KBM-7 (cell line): ENCODE measurements at places on chromosomes 5 and 9.

DNA sequence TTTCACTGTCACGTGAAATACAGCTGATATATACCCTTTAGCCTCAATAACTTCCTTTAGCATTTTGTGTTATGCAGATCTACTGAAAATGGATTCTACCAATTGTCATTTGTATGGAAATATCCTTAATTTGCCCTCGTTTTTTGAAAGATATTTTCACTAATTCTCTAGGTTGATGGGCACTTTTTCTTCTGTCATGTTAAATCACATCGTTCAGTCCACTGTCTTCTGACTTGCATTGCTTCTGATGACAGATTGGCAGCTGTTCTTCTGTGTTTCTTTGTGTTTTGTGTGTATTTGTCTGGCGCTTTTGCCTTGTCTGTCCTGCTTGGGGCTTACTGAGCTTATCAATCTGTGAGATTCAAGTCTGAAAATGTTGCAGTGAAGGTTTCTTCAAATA lies 9.7 kb upstream of the CLPTM1L start:
- no peak for DNase-seq

GRCh38 chr5:110854200-110854599 lies 115.4 kb downstream of the SLC25A46 start:
- no peak for DNase-seq

- DNase-seq, result no peak
Observed at GRCh38 chr5:164073081-164073480, 567.7 kb downstream of the MAT2B start.

DNA sequence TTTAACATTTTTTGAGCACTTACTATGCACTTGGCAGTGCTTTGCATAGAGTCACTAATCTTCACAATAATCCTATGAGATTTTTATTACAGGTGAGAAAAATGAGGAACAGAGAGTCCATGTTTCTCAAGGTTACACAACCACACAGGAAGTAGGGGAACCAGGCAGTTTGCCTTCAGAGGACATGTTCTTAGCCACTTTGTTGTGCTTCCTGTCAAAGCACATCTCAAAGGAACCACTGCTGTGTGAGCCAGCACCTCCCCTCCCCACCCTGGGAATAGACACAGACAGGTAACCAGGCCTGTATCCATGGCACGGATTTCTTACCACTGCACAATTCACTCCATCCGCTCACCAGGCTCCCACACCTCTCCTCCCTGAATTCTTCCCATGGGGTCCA lies 6.3 kb upstream of the DNAJB5 start:
- DNase-seq, result peak; percentile 63

GRCh38 chr9:129131300-129132145 lies 20.3 kb downstream of the PTPA start:
- peak; percentile 81 for DNase-seq

GRCh38 chr5:53059281-53059680 lies 50.3 kb downstream of the MOCS2 start:
- DNase-seq, result no peak

GRCh38 chr5:124154714-124155113 lies 591.7 kb downstream of the ZNF608 start:
- peak; percentile 8 for DNase-seq

- DNase-seq, result no peak
Observed at GRCh38 chr9:4864234-4864661, 71.5 kb downstream of the RCL1 start.

GRCh38 chr5:130018641-130019040 lies 114.4 kb downstream of the CHSY3 start:
- no peak for DNase-seq

DNA sequence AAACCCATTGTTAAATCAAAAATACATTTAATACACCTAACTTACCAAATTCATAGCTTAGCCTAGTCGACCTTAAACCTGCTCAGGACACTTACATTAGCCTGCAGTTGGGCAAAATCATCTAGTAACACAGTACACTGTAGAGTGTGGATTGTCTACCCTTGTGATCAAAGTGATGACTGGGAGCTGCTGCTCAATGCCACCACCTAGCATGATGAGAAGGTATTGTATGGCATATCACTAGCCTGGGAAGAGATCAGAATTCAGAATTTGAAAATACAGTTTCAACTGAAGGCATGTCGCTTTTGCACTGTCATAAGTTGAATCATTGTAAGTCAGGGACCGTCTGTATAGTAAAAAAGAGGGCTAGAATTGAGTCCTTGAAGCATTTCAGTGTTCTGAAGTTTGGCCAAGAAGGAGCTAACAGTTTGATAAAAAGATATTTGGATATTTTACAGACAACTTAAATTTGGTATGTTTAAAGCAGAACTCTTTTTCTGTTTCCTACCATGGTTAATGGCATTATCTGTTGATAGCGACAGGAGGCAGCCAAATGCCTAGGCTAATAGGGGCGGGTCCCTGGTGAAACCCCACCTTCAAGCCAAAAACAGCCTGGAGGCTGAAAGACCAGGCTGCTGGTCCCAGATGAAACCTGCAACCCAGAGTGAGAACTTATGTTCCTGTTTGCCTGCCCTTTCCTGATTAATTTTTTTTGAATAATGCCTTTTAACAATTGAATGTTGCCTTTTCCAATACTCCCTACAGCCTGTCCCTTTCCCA lies 23.0 kb downstream of the SMIM15 start:
- DNase-seq, result peak; percentile 8

DNA sequence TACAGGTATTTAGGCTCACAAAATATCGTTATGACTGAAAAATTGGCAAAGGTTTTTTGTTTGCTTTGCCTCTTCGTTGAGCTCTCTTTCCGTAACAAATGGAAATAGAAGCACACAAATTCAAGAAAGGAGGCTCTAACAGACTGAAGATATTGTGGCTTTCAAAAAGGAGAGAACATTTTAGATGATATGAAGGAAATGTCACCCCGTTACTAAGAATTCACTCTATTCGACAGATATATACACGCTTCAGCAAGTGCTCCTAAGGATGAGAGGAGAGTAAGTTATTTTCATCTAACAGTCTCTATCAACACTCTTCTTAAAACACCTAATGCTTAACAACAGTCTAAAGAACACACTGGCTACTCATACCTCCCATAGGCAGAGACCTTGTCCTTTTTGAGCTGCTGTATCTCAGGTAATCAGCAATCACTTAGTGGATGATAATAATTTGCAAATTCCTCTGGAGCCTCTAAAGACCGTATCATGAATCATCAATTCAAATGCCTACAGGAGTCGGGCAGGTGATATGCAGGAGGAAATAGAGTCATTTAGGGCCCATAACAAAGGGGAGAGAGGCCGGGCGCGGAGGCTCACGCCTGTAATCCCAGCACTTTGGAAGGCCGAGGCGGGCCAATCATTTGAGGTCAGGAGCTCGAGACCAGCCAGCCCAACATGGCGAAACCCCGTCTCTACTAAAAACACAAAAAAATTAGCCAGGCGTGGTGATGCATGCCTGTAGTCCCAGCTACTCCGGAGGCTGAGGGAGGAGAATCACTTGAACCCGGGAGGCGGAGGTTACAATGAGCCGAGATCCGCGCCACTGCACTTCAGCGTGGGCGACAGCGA lies 1.4 kb upstream of the HSDL2 start:
- peak; percentile 45 for DNase-seq

DNA sequence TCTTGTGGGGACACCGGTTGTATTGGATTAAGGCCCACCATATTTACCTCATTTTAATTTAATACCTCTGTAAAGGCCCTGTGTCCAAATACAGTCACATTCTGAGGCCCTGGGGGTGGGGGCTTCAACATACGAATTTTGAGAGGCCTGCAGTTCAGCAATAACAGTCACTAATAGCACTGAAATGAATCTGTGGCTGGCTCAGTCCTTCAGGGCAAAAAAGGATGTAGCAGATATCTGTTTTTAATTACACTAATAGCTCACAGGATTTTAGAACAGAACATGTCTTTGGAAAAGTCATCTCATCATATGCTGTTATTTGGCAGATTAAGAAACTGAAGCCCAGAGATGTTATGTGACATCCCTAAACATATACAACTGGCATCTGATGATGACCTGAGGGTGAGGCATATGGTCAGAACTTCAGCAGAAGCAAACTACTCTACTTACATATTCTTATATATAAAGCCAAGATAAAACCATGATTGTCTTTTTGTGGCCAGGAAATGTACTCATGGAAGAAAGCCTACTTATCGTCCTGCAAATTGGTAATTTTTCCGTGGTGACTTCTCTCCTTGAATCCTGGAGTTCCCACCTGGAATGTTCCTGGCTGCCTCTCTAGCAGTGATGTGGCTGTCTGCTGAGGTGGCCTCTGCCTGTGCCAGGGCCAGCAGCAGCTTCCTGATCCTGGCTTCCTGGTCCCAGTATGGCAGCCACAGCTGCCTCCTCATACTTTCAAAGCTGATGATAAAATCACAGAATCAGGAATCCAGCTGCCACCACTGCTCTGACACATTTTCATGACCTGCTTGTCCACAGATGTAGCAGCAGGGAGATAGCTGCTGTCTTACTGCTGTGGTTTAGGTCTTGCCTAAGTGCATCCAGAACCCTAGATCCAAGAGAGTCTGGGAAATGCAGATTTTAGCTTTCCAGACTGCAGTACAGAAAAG lies 72.1 kb upstream of the ANKRD55 start:
- no peak for DNase-seq

GRCh38 chr9:125549891-125550885 lies 156.8 kb downstream of the MAPKAP1 start:
- no peak for DNase-seq

DNA sequence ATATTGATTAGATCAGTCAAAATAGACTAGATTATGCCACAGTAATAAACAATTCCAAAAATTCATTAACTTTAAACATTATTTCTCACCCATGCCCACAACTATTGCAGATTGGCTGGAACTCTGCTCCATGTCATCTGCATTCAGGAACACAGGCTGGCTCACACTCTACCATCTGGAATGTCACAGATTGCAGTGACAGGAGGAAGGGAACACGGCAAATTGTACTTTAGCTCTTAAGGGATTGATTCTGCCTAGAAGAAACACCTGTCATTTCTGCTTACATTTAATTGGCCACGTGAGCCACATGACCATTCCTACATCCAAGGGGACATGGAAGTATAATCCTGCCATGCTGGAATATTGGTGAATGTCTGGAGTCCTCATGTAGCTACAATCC lies 54.4 kb downstream of the ATPSCKMT start:
- DNase-seq, result no peak
